NCI-H2081 treated with DMSO at 0.1 percent for 48 hours (cell line): ENCODE measurements at places on chromosomes 1 and 21.

DNA sequence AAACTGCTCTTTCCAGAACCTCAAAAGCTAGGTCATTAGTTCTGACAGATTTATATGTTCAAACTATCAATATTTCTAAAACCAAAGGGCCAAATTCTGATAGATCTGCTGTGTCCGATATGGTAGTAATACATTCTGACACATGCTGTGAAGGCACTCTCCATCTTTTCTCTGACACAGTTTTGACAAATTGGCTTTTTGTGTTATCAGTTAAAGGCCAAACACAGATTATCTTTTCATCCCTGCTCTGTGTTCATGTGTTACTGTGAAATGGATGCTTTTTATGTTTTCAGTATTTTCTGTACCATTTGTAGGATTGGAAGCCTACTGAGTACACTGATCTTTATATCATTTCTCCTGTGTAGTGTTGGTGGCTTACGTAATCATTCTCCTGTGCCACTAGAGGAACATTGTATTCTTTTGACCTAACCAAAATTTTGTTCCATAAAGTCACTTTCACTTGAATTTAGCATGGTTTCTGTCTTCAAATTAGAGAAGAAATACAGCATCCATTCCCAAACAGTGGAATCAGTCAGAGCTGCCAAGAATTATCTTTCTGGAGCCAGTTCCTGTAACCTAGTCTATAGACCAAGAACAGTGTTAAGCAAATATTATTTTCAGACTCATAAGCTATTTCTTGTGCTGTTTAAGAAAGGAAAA, 137.2 kb downstream of the ADGRL2 start:
- no peak for DNase-seq

DNA sequence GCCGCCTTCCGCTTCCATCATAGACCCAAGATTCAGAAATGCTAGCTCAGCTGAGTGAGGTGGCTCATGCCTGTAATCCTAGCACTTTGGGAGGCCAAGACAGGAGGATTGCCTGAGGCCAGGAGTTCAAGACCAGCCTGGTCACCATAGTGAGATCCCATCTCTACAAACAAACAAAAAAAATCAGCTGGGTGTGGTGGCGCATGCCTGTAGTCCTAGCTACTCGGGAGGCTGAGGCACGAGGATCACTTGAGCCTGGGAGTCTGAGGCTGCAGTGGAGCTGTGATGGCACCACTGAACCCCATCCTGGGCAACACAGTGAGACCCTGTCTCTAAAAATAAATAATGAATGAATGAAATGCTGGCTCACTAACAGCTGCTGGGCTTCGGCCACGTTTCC, 39.7 kb downstream of the TOMM20 start:
- DNase-seq: no peak

DNA sequence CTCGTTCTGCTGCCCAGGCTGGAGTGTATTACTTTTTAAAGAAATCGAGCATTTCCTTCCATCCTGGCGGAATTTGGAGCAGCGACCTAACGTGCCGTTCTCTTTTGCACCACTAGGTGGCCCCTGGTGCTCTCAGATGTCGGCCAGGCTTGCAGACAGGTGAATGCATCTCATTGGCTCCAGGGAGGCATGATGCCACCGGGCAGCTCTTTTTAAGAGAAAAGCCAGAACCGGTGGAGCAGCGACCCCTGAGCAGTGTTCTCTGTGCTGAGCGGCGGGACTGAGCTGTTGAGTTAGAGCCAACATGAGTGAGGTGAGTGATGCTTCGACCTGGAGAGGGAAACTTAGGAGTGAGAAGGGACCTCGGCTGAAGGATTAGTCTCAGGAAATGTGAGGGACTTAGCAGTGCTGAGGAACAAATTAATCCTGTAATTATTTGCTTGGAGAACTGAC, at the start of gene PCP4:
PCP4 (plus strand) TSS at position 241 of the 453 bp plus-strand sequence; CDS start at position 305, 64 bp downstream.
- DNase-seq: peak; percentile 39

DNA sequence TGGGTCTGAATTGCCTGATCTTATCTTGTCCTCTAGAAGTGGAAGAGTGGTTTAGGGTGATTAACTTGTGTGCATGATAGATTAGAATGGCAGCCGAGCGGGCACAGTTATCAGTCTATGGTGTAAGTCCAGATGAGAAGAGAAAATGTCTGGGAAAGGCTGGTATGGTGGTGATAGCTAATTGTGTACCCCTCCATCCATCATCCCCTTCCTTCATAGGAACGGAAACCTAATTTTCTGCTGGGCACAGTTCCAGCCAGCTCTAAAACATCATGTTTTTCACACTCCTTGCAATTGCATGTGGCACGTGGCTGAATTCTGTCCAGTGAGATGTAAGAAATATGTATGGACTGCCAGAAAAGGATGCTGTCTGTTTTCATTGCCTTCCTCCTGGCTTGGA, 40.9 kb upstream of the ZP4 start:
- no peak for DNase-seq

DNA sequence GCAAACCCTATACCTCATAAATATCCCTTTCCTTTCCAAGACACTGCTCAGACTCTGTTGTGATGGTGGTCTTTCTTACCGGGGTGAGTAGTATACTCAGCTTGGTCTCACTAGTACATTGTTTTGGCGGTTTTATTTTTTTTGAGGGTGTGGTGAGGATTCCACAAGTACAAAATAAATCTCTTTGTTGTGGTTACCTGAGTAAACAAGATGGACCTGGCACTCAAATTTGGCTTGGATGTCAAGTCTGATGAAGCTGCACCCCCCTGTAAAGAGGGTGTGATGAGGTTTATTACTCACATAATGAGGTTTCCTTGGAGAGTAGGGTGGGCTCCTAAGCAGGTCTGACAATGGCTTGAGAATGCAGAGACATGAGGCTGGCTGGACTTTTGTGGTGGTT, 68.2 kb upstream of the KCNJ6 start:
- DNase-seq: no peak

GRCh38 chr1:201709564-201710295, 119.2 kb upstream of the IPO9 start:
- no peak for DNase-seq

- no peak for DNase-seq
These were observed 2.8 kb downstream of the MYCL start for GRCh38 chr1:39898648-39899603.
